ENCODE measurements at places on chromosomes 1 and 21.

DNA sequence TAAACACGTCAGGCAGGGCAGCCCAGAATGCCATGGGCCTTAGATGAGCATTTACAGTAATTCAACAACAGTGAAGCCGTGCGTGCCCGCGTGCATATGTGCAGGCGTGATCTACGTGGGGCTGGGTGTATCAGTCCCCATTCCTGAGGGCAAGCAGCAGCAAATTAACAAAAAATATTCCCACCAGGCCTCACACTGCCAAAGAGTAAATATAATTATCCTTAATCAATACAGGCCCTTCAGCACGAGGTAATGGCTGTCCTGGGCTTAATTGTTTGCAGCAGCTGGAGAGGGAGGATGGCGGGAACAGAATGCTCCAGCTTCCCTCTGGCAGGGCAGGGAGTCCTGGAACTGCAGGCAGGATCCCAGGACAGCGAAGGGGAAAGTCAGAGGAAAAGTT lies 91.8 kb downstream of the DDX20 start:
- DNase-seq, result no peak

DNA sequence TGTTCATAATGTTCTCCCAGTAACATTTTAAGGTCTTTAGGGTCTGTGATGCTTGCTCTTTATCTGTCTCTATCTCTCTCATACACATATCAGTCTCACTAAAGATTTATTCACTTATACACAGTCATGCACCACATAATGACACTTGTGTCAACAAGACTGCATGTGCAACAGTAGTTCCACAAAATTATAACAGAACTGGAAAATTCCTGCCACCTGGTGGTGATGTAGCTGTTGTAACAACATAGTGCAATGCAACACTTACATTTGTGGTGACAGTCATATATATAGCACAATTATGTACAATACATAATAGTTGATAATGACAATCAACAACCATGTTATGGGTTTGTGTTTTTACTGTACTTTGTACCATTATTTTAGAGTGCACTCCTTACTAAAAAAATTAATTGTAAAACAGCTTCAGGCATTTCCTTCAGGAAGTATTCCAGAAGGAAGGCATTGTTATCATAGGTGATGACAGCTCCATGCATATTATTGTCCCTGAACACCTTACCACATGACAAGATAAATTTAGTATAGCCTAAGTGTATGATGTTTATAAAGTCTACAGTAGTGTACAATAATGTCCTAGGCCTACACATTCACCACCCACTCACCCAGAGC lies 8.1 kb downstream of the TDRD5 start:
- DNase-seq, result peak; percentile 45

DNA sequence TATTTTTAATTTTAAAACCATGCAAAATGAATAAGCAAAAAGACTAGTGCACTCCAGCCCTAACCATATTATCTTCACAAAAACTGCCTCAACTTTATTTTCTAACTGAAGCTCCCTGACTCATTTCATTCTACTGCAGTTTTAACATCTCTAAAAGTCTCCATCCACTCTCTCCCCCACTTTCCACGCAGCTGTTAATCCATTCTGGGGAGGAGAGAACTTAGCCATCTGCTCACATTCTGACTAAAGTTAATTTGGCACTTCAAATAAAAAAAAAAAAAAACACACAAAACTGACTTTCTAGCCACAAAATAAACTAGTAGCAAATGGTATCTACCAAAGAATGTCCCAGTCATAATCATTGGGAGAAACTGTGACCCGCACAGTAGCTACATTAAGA lies 5.4 kb upstream of the MYBPHL start:
- DNase-seq, result no peak

GRCh38 chr21:44400791-44401385 lies 47.5 kb downstream of the TRPM2 start:
- no peak for DNase-seq

DNA sequence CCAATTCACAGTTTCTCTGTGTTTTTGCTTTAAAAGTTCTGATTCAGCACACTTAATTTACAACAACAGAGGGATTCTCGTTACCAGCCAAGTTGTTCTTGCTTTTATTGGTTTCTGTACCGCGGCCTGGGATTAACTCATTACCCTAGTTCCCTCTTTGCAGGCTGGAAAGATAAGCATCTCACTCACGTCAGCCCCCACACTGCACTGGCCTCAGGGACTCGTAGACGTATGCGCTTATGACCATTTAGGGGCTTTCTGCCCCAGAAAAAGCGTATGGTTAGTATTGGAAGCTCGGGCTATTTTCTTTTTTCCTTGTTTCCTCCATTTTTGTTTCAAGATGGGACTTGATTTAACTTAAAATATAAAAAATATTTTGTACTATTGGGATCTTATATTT lies 76.0 kb downstream of the POFUT2 start:
- DNase-seq, result no peak

Measured in GM23338 (cell line).